Naive thymus-derived CD4-positive, alpha-beta T cell (primary cell): ENCODE measurements at places on chromosomes 1 and 21. TPM values are rescaled to one million over a fixed set of nuclear protein-coding genes. Genes with fewer than 3 reads are reported as not detected.

The CLCNKB gene
- polyA plus RNA-seq: not detected

GRCh38 chr1:211285196-211285595 lies 26.0 kb downstream of the RCOR3 start:
- DNase-seq: no peak
- H3K27ac ChIP-seq: no peak overlapping the region
- no peaks in the 10 kb centered on the region for H3K4me1 ChIP-seq
- H3K27me3 ChIP-seq: no peaks in the 10 kb centered on the region
- H3K36me3 ChIP-seq: peaks cover 25% of the 10 kb centered on the region
- H3K4me3 ChIP-seq: no peak overlapping the region

The RAP1A gene
- polyA plus RNA-seq: 37.6 TPM

DNA sequence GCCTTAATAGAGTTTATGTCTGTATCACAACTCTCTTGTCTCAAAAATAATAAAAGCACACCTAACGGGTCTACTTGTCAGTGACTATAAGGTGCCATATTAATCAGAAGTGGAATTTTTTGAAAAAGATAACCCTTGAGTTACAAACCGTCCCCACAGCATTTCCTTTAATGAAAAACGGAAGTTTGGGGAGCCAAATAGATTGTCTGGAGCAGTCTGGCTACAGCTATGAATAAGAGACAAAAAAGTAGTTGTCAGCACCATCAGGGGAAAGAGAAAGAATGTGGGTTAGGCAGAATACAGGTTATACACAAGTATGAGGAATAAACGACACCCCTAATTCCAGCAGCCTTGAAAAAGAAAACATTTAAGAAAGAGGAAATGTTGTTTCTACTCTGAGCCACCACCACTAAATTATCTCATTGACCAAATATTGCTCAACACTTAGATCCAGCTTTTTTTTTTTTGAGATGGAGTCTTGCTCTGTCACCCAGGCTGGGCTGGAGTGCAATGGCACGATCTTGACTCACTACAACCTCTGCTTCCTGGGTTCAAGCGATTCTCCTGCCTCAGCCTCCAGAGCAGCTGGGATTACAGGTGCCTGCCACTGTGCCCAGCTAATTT lies 29.4 kb upstream of the USP24 start:
- H3K4me3 ChIP-seq: no peak overlapping the region
- no peaks in the 10 kb centered on the region for H3K4me1 ChIP-seq
- DNase-seq: no peak

DNA sequence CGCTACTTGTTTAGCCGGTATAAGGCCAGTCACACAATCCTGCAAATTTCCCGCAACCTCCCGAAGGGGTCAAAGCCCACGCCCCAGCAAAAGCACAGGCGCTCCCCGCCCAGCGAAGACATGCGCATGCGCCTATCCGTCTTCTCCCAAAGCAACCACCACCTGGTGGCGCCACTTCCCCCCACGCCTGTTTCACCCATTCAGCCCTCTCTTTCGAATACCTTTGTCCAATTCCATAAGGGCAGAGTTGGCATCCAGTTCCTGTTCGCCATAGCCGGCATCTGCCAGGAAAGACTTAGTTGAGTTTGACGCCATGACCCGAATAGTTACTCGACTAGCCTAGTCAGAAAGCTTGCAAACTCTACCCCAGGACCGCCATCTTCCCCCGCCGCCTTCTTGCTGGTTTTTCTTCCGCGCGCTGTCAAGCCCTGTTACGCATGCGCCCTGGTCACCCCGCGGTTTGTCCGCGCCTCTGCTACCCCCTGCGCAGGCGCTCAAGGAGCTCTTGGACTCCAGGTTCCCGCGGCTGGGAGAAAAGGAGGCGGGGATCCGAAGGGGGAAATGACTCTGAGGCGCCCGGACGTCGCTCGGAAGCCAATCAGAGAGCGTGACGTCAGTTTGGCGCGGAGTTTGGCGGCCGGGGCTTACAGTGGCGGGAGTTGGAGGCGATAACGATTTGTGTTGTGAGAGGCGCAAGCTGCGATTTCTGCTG lies at the start of the genes DTL and INTS7:
DTL (plus strand) TSS at position 626 of the 712 bp plus-strand sequence. CDS start 143 bp downstream, outside the sequence.
INTS7 (minus strand) TSS at position 435 of the 712 bp plus-strand sequence; CDS start at position 315, 120 bp downstream.
- peaks cover 20% of the 10 kb centered on the region for H3K4me1 ChIP-seq
- H3K36me3 ChIP-seq: no peaks in the 10 kb centered on the region
- DNase-seq: peak; percentile 99
- H3K4me3 ChIP-seq: peak within 1 kb of the TSS; percentile 99

The KHDRBS1 gene
- 108 TPM for polyA plus RNA-seq

DNA sequence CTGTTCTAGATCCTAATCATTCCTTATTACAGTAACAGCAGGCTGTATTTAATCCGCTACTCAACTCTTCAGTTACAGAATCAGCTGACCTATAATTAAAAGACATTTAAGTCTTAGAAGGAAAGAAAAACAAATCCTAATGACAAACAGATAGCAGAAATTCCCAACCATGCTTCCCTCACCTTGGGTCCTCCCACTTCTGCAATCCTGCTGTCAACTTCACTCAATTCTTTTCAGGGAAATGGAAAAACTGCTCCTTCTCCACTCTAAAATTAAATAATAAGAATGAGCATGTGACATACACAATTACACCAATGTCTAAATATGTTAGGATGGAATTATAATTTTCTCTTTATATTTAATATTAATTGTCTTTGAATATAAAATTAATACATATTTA lies 182.6 kb upstream of the LYPLAL1 start:
- no peaks in the 10 kb centered on the region for H3K27me3 ChIP-seq
- no peaks in the 10 kb centered on the region for H3K36me3 ChIP-seq
- H3K27ac ChIP-seq: no peak overlapping the region
- H3K4me1 ChIP-seq: no peaks in the 10 kb centered on the region

The HSD3B1 gene
- polyA plus RNA-seq: not detected

- no peaks in the 10 kb centered on the region for H3K4me1 ChIP-seq
- H3K27ac ChIP-seq: no peak overlapping the region
- no peaks in the 10 kb centered on the region for H3K36me3 ChIP-seq
- H3K27me3 ChIP-seq: no peaks in the 10 kb centered on the region
- DNase-seq: no peak
These were observed 27.8 kb downstream of the NME7 start for GRCh38 chr1:169339773-169340172.

GRCh38 chr1:202745323-202745888 lies 35.2 kb upstream of the SYT2 start:
- no peaks in the 10 kb centered on the region for H3K27me3 ChIP-seq
- no peaks in the 10 kb centered on the region for H3K4me1 ChIP-seq
- no peak overlapping the region for H3K27ac ChIP-seq
- DNase-seq: no peak
- H3K36me3 ChIP-seq: peaks cover 5% of the 10 kb centered on the region

DNA sequence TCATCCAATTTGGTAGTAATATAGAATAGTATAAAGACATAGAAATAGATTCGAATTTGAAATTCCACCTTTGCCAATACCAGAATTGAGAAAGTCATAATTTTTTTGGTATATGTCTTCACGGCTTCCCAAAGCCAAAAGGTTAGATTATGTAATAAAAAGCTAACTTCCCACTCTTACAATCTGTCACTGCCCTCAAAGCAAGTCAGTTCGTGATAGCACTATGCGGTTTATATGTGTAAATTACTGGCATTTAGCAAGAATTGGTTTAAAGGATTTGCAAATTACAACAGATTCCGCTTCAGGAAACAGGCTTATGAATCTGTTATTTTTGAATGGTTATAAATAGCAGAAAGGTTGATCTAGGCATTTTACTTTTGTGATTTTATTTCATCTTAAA lies 679.4 kb upstream of the ADGRL2 start:
- no peaks in the 10 kb centered on the region for H3K36me3 ChIP-seq
- no peak for DNase-seq
- H3K4me1 ChIP-seq: no peaks in the 10 kb centered on the region
- H3K4me3 ChIP-seq: no peak overlapping the region
- H3K27ac ChIP-seq: no peak overlapping the region

The TEDDM1 gene
- 0.07 TPM for polyA plus RNA-seq
